ENCODE measurements at places on chromosomes 13 and 19. TPM values are rescaled to one million over a fixed set of nuclear protein-coding genes. Genes with fewer than 3 reads are reported as not detected.

DNA sequence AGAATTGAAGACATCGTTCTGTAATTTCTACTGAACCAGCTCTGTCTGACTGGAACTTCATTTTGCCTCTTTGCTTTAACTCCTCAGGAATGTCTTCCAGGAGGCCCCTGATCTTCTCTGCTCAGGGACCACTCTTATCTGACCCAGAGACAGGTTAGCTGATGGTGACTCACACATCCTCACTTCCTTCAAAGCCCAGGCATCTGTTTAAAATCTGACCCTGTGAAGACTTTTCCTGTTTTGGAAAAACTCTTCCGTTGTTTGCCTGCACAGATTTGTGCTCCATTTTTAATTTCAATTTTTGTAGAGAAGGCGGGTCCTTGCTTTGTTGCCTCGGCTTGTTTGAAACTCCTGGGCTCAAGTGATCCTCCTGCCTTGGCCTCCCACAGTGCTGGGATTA lies 1.6 kb downstream of the ARL11 start:
- DNase-seq, result no peak

DNA sequence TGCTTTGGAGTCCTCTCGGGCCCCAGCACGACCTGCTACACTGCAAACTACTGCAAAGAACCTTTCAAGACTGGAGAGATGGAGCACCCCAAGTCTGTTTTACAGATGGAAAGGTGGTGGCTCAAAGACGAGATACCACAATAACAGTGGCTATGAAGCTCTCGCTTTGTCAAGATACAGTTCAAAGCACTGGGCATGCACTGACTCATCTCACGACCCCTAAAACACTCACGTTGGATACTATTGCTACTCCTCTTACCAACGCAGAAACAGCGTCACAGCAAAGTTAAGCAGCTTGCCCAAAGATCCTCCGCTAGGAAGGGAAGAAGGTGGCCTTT lies 24.0 kb upstream of the LAIR1 start:
- no peak for DNase-seq

- no peak for DNase-seq
Observed at GRCh38 chr13:98576963-98577835, at the start of gene STK24. TSS of gene STK24 (minus strand) at chr13:98577107. CDS start at chr13:98576786, 321 bp downstream.

GRCh38 chr19:3604987-3605343 lies 1.7 kb downstream of the TBXA2R start:
- DNase-seq, result no peak

DNA sequence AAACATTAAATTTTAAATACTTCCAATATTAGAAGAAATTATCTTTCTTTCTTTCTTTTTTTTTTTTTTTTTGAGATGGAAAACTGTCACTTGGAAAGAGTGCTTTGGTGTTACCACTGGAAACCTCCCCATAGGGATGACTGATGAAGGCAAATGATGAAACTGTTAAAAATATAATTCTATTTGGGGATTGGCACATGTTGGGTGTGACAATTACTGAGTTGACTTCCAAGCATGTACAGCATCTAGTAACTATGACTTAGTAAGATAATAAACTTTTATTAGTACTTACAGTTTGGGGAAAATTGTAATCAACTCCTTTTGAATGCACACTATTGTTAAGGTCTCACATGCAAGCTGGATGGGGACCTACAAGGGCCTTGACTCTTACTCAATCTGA lies 592.5 kb downstream of the KCTD12 start:
- no peak for DNase-seq

DNA sequence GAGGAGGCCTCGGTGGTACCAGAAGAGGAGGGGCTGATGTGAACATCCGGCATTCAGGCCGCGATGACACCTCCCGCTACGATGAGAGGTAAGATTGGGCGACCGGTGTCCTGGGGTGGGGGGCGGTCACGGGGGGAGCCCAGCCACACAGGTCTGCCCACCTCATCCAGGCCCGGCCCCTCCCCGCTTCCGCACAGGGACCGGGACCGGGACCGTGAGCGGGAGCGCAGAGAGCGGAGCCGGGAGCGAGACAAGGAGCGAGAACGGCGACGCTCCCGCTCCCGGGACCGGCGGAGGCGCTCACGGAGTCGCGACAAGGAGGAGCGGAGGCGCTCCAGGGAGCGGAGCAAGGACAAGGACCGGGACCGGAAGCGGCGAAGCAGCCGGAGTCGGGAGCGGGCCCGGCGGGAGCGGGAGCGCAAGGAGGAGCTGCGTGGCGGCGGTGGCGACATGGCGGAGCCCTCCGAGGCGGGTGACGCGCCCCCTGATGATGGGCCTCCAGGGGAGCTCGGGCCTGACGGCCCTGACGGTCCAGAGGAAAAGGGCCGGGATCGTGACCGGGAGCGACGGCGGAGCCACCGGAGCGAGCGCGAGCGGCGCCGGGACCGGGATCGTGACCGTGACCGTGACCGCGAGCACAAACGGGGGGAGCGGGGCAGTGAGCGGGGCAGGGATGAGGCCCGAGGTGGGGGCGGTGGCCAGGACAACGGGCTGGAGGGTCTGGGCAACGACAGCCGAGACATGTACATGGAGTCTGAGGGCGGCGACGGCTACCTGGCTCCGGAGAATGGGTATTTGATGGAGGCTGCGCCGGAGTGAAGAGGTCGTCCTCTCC lies 6.3 kb upstream of the LIN7B start:
- no peak for DNase-seq

DNA sequence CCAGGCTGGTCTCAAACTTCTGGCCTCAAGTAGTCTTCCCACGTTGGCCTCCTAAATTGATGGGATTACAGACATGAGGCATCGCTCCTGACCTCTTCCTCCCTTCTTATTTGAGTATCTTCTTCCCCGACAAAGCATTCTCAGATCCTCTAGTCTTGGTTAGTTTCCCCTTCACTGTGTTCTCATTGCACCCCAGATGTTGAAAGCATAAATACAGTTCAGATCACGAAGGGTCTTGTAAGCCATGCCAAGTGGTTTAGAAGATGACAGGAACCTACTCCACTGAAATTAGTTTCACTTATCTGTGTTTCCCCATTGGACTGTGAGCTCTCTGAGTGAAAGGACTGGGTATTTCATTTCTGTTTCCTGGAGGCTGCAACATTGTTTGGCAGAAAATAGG lies 100.7 kb downstream of the DGKH start:
- no peak for DNase-seq

- no peak for DNase-seq
Observed at GRCh38 chr19:18304458-18305310, 18.2 kb downstream of the LSM4 start.

DNA sequence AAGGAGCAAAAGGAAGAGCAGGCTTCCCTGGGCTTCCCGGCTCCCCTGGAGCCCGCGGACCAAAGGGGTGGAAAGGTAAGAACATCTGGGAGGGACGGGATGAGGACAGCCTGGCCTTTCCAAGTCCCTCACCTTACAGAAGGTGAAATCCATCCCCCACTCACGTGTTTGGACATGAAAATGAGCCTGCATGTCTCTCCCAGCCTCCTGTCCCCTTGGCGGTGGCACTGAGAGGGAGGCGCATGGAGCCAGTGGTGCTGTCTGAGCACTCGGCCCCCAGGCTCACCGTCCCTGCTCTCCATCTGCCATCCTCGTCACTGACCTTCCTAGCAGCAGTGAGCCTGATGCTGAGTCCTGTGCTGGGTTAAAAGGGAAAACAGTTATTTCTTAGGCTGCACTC lies 104.2 kb downstream of the RAB20 start:
- DNase-seq, result no peak

The PGLYRP1 gene
- 0.66 TPM for polyA plus RNA-seq

The KLK15 gene
- not detected for polyA plus RNA-seq

The DACH1 gene
- polyA plus RNA-seq, result 105 TPM

The CKAP2 gene
- 59.1 TPM for polyA plus RNA-seq

The TMEM272 gene
- polyA plus RNA-seq, result not detected

Data from left renal cortex interstitium (tissue), 4 donors.